ENCODE measurements at places on chromosomes 3 and 15.
A peak's percentile ranks its signal among the peaks of the same experiment; 100 is the strongest.

GRCh38 chr3:58084788-58085543, 76.7 kb downstream of the FLNB start:
- no peak for DNase-seq

DNA sequence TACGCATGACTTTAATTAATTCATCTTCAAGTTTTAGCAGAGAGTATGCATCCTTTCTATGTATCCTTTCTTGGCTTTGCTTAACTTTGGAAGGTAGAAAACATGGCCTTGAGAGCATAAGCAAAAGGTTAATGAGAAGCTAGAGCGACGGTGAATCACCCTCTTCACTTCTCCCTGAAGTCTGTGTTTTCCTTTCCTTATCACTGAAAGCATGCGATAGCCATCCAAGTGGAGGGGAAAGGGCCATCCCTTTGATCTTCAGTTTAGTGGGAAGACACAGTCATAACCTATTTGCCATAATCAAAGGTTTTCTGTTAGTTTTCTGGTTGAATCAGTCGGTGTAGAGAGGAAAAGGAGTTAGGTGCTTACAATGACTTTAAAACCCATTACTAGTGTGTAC, 354.0 kb upstream of the ROBO2 start:
- no peak for DNase-seq

GRCh38 chr3:72127844-72128243, 342.9 kb upstream of the PROK2 start:
- DNase-seq: no peak

DNA sequence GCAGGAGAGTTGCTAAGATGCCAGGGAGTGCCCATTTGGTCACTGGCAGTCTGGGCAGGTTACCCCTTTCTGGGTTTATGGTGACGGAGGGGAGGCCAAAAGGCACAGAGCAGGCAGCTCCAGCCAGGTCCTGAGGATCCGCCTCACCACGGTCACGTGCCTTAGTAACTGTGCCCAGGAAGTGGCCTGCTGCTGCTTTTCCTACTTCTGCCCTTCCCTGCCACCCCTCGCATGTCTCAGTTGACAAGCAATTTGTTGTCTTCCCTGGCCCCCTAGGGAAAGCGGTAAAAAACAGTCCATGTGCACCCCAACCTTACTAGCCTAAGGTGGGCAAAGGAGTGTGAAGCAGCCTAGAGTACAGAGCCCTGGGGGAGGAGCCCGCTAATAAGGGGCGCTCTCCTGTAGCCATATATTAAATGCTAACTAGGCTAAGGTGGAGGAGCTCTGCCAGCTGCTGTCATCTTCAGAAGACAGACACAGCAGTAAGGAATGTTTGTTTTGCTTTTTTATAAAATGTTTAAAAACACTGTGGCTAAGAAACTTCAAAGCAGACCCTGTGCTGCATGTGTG, 9.1 kb upstream of the LIPH start:
- no peak for DNase-seq

- no peak for DNase-seq
Measured at GRCh38 chr3:161946443-161946960, 449.9 kb downstream of the OTOL1 start.

GRCh38 chr15:55197362-55197705, 593 bp upstream of the RSL24D1 start:
- DNase-seq: no peak

DNA sequence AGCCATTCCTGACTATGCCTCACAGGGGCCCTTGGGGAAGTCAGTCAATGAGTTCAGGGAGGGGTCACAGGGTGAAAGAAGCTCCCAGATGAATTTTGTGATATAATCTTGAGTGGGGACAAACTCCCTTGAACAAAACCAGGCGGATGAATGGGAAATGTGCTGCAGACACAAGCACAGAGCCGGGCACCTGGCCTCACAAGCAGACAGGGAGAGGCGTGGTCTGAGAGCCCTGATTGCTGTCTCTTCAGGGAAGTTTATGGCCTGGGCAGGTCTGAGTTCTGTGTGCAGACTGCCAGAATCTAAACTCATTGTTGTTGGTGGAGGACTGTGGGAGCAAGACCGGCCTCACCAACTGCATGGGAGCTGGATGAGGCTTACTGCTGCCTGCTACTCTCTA, 591.8 kb downstream of the EPHA3 start:
- DNase-seq: no peak

- DNase-seq: no peak
Measured at GRCh38 chr3:13318626-13319470, 101.3 kb downstream of the NUP210 start.

DNA sequence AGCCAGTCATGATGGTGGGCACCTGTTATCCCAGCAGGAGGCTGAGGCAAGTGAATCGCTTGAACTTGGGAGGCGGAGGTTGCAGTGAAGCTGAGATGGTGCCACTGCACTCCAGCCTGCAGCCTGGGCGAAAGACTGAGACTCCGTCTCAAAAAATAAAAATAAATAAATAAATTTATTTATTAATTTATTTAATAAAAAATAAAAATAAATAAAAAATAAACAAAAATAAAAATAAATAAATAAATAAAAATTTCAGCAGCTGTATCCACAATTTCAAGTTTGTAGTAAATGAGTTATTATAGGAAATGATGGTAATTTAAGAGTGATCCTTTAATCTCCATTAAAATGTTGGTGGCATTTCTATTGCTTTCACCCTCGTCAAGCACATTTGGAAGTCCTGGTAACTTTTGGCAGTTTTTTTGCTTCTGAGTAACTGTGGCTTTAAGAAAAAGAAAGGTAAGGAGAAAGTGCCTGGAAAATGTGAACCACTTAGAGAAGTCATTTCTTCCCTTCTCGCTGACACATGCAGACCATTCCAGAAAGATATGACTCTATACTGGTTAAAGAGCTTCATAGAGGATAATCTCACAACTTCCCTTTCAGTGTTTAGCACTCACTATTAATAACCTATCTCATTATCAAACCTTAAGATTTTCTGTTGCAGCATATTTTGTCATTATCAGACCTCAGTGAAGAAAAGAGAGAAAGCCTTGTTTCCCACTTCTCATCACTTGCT, 296.6 kb downstream of the TIGIT start:
- DNase-seq: no peak

DNA sequence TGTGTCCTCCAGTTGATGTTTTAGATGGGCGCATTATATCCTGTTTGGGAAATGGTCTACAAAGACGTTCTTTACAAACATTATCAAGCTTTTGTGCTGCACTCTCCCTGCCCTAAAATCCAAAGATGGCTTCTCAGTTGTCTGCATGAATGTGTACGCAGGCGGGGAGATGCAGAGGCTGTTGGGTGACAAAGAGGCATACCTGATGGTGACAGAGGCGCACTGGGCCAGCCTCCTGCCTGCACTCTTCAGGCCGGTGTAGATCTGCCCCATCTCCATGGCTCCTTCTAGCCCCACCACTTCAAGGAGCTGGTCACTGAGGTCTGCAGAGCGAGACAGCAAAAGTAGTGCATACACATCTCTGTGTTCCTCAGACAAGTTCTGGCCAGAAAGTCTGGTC, 55.8 kb upstream of the ETV5 start:
- DNase-seq: no peak

- no peak for DNase-seq
Measured at GRCh38 chr15:28192772-28193171, 93.7 kb upstream of the OCA2 start.

DNA sequence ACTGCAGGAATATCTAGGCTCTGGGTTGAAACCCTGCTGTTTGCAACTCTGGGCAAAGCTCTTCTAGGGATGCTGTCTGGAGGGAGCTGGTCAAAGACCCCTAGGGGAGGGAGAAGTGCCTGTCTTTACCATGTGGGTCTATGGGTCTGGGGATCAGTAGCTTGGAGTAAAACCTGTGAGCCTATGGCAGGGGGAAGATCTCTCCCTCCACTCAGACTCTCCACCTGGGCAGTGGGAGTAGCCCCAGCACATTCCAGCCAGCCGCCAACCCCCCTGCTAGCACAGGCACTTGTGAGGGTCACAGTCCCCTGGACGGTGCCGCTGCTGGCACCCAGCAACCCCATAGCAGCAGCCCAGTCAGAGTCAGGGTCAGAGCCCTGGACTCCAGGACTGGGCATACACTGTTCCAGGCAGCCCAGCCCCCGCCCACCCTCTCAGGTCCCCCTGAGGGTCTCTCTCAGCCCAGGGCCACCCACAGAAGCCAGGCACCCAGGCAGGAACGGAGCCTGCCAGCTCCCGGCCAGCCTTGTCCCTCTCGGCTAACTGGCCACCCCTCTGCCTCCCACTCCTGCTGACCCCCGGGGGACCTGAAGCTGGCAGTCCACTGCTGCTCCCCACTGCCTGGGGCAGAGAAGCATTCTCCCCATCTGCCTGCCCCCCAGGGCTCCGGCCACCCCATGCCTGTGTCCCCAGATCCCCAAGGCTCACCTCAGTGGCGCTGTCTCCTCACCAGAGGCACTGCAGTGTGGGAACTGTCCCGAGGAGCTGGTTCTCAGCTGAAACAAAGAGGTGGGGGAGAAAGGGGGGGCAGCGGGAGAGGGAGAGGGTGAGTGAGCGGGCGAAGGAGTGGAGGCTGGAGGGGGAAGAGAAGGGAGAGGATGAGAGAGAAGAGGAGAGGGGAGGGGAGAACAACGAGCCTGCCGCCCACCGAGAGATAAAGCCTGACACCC, 10.8 kb downstream of the GLYCTK start:
- DNase-seq: no peak

GRCh38 chr3:194686816-194687637, 1.3 kb downstream of the FAM43A start:
- DNase-seq: peak; percentile 97

- DNase-seq: no peak
Measured at GRCh38 chr3:180176059-180176458, 139.3 kb upstream of the PEX5L start.

Measured in T47D (cell line).